ENCODE measurements at places on chromosomes 16 and 17. TPM values are rescaled to one million over a fixed set of nuclear protein-coding genes. Genes with fewer than 3 reads are reported as not detected.

DNA sequence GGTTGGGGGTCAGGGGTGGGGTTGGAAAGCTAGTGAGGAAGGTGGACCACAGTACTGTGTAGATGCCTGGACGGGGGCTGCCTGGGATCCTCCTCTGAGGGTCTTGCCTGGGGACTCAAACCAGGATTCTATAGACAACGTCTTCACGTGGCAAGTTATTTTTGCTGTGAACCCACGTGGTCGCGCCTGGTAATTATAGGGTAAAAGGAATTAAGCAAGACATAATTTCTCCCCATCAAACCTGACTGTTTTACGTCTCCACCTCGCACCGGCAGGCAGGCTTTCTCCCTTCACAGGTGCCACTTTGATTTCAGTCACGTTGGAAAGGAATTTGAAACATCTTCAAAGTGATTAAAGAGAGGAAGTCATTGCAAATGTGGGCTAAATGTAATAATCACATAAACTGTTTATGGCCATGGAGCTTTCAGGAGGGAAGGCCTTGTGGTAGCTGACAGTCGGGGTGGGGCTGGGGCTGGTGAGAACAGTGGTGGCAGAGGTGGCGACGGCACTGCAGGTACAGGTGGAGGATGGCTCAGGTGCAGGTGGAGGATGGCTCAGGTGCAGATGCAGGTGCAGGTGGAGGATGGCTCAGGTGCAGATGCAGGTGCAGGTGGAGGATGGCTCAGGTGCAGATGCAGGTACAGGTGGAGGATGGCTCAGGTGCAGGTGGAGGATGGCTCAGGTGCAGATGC lies 197.1 kb upstream of the NLRP1 start:
- DNase-seq: no peak

Gene HAS3
- 1.8 TPM for total RNA-seq

Gene PRR35
- total RNA-seq: 0.27 TPM

DNA sequence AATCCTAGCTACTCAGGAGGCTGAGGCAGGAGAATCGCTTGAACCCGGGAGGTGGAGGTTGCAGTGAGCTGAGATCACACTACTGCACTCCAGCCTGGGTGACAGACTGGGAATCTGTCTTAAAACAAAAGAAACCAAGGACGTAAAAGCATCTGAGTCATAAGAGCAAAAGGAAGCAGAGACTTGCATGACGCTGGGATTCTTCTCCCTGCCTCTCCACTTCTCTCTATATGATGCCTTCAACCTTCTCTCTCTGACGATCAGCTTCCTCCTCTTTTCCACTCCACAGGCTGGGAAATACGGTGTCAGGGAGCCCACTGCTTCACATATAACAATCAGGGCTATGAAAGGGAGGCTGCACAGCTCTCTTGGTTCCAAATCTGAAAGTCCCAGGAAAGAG lies 43.2 kb upstream of the CCL1 start:
- no peak for DNase-seq

- no peak for DNase-seq
Measured at GRCh38 chr17:38562215-38562569, 43.6 kb downstream of the SRCIN1 start.

Gene ADAP2
- total RNA-seq: 1.9 TPM

DNA sequence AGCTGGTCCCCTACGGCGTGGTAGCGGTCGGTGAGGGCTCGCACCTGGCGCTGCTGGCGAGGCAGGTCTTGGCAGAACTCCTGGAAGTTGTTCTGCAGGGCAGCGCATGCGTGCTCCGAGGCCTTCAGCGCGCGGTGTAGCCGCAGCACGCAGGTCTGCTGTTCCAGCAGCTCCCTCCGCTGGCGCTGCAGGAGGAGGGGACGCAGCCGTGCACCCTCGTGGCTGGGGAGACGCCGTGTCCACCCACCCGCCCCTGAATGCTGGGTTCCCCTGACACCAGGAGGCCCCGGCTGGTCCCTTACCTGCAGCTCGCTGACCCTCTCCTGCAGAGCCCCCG lies 12.2 kb downstream of the EVPL start:
- DNase-seq: no peak

Data from endodermal cell (in vitro differentiated cells).